ENCODE measurements at places on chromosomes 16 and 17. TPM values are rescaled to one million over a fixed set of nuclear protein-coding genes. Genes with fewer than 3 reads are reported as not detected.

- no peak for DNase-seq
Measured at GRCh38 chr17:80732268-80732667, 187.6 kb downstream of the RPTOR start.

DNA sequence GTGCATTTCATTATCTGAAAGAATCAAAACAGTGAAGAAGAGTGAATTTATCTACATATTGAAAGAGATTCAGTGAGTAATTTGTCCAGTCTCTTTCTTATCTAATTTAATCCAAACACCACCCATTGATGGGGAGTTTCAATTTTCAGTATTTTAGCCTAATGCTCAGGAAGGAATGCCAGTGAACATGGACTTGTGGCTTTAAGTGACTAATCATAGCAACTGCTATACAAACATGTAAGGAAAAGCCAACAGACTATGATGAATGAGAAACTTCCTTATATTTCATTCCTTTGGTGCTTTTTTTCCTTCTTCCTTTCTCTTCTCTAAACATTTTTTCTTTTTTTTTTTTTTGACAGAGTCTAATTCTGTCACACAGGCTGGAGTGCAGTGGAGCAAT, 885.8 kb downstream of the KCNJ2 start:
- no peak for DNase-seq

- no peak for DNase-seq
Measured at GRCh38 chr16:3998793-3999478, 117.3 kb downstream of the ADCY9 start.

DNA sequence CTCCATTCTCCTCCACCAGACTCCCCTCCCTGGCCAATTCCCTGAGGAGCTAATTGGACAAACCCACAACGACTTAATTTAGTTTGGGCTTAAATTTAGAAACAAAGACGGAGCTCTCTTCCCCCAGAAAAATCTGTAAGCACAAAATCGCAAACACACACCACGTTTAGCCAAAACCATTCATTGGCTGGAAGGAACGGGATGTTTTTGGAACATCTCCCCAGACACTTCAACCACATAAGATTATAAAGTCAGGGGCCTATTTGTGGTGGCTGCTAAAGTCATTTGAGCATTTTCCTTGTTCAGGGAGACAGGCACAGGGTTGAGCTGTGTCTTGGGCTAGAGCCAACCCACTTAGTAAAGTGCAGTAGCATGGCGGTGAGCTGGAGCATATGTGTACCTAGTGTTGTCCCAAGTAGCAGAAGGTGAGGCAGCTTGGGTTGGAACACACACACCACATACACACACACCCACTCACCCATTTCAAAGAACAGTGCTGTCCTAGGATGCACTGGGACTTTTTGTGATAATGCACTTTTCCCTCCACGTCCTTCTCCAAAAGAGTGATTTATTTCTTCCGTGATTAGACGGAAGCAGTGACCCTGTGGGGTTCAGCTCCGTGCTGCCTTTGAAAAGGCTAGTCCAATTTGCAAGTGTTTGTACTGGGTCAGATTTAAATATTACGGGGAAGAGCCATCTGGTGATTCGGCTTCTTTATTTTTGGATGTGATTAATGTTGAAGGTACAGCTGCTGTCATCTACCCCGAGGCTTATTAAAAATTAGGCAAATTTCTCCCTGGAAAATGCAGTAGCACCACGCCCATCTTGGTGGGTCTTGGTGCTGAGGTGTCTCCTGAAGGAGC, 32.2 kb downstream of the ELAC2 start:
- no peak for DNase-seq

- no peak for DNase-seq
Measured at GRCh38 chr17:63987221-63988126, 10.7 kb upstream of the PRR29 start.

DNA sequence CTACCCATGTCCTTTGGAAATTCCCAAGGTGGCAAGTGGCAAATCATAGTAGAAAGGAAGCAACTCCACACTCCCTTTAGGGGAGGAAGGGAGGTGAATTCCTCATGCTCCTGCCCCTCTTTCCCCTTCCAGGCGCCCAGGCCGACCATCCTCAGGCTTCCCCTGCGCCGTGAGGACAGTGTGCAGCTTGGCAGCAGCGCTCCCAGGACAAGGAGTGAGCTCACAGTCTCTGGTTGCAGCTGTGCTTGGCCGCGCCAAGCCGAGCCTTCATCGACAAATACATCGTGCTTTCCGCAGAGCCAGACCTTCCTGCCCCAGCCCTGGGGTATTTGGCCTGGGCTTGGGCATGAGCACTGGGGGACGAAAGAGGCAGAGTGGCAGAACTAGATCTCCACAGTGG, 112.6 kb downstream of the ENGASE start:
- no peak for DNase-seq

- DNase-seq: peak; percentile 72
Measured at GRCh38 chr17:80257716-80258213, 2.9 kb upstream of the RNF213 start.

DNA sequence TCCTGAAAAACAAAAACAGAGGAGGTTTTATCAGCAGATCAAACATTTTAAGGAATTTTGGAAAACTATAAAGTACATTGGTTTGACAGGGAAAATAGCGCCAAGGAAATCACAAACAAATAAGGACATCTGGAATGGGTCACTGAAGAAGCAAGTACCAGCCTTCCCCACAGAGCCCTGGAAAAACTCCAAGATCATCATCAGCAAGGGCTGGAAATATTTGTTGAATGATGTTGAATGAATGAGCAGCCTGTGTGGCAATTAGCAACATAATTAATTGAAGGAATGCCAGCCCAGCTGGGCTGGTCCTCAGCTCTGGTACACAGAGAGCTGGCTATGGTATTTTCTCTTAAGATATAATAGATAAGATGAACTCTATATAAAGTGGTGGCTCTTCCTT, 290.4 kb downstream of the HS3ST3A1 start:
- no peak for DNase-seq

GRCh38 chr16:71357681-71358080, 842 bp upstream of the CALB2 start:
- DNase-seq: no peak

- no peak for DNase-seq
Measured at GRCh38 chr17:50308666-50309065, 34.4 kb downstream of the TMEM92 start.

GRCh38 chr17:5241861-5242671, 7.4 kb upstream of the SCIMP start:
- no peak for DNase-seq

DNA sequence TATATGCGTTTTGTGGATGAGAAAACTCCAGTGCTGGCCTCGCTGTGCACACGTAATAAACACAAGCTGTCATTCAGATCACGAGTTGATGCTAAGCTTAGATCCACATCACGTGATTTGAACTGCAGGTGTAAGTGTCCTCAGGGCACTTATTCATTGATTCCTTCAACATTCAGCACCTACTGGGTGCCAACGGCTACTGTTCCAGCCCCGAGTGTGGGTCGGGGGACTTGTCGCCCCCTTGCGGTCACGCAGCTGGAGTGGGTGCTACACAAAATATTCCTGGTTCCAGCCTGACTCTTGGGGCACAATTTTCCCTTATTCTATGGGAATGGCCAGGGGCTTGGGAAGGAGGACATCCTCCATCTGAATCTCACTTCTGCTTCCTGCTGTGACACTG, 29.9 kb upstream of the GINS2 start:
- DNase-seq: peak; percentile 53

- no peak for DNase-seq
Measured at GRCh38 chr16:86823888-86824671, 245.7 kb downstream of the FOXL1 start.

DNA sequence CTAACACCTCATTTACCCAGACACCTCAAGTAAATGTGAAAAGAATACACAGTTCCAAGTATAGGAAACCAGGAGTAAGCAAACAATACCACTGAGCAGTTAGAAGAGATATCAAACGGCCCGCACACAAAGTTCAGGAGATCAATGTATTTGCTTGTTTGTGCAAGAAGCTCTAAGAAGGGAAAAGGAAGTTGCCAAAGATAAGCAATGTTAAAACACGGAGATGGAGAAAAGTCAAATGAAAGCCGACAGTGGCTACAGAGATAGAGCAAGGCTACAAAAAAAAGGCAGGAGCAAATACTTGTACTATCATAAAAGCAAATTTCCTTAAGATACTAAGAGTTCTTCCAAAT, 29.5 kb downstream of the PSME3IP1 start:
- DNase-seq: no peak

- peak; percentile 78 for DNase-seq
Measured at GRCh38 chr17:4480929-4481898, 17.5 kb upstream of the SPNS2 start.

- no peak for DNase-seq
Measured at GRCh38 chr17:35766903-35767510, 6.3 kb downstream of the C17orf50 start.

DNA sequence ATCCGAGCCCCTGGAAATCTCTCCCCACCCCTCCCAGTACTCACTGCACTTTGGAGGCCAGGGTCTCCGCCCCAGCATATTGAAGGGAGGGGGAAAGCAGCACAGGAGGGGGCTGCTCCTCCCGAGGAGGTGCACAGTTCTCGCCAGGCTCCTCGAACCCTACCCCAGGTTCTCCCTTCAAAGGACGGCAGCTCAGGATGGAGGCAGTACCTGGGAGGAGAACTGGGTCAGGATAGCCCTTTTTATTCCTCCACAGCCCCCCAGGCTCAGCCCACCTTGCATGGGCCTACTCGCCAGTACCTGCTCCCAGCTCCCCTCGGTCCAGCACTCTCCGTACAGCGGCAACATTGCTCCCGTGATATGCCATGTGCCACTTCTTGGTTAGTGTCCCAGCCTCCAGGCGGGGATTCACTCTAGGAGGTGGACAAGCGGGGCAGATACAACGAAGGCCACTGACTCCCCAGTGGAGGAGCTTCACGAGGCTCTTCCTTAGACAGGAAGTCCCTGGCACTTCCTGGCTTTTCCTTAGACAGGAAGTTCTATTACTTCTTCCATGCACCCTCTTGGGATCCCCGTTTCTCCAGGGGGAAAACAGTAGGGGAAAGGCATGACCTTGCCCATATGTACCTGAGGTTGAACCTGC, 2.1 kb upstream of the GPS2 start:
- DNase-seq: no peak

SPECC1 gene
- total RNA-seq: 36.2 TPM

TMEM92 gene
- total RNA-seq: 1.3 TPM

METRNL gene
- 116 TPM for total RNA-seq

DHX8 gene
- total RNA-seq: 41.0 TPM

HOXB3 gene
- 64.8 TPM for total RNA-seq

MRC2 gene
- 5.1 TPM for total RNA-seq

CRK gene
- 73.9 TPM for total RNA-seq

MMP28 gene
- total RNA-seq: 31.0 TPM

KRTAP3-1 gene
- total RNA-seq: not detected

SDR42E1 gene
- total RNA-seq: 5.9 TPM

WRAP53 gene
- total RNA-seq: 5.8 TPM

B3GNT9 gene
- 8.4 TPM for total RNA-seq

GRAP gene
- 2.5 TPM for total RNA-seq
